ENCODE measurements at places on chromosomes 7 and 10. TPM values are rescaled to one million over a fixed set of nuclear protein-coding genes. Genes with fewer than 3 reads are reported as not detected.

DNA sequence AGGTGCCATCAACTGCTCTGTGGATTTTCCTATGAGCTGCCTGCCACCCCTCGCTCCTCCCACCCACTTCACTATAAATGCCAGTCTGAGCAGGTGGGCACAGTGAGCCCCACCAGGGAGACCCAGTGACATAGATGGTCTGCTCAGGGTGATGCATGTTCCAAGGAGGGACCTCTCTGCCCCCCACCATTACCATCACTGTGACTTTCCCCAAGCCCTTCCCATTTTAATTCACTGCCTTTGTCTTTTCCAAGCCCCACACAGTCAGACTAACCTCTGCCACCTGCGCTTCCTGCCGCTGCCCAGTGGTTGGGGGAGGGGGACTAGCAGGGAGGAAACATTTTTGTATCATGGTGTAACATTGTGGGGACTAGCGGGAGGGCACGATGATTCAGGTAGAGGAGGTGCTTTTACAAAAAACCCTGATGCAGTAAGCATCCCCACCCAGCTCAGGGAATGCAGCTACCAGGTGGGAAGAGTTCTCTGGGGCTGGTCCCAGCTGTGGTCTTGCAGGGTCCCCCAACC is 24.6 kb downstream of the PRSS2 start:
- DNase-seq, result peak; percentile 51

Gene CNNM2
- 5.9 TPM for total RNA-seq

DNA sequence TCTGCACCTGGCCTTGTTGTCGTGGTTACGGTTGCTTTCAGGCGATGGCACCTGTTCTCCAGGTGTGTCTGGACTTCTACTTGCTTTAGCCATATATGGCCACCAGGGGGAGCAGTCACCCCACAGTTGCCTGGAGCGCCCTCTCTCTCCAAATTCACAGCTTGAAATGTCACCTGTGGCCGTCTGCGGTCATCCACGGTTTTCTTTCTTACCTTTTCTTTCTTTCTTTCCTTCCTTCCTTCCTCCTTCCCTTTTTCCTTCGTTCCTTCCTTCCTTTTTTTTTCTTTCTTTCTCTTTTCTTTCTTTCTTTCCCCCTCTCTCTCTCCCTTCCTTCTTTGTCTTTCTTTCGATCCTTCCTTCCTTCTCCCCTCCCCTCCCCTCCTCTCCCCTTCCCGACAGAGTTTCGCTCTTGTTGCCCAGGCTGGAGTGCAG is 150.5 kb upstream of the VKORC1L1 start:
- peak; percentile 78 for DNase-seq

GRCh38 chr7:133134810-133135209 is 52.9 kb upstream of the CHCHD3 start:
- DNase-seq, result no peak

GRCh38 chr7:27392477-27392876 is 149.9 kb downstream of the EVX1 start:
- no peak for DNase-seq

GRCh38 chr10:34666008-34666704 is 148.9 kb downstream of the PARD3 start:
- DNase-seq, result no peak

DNA sequence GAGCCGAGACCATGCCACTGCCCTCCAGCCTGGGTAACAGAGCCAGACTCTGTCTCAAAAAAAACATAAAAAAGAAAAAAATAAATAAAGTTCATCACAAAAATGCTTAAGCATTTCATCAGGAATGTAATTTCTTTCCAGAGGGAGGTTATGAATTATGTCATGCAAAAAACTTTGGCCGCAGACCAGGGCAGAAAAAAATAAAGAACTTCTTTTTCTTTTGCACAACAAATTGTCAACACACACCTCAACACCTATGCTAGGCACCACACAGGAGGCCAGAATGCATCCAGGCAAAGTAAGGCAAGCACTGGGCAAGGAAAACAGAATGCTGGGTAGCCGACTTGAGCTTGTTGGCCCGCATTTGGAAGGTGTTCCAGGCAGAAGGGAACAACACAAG is 3.9 kb downstream of the C10orf62 start:
- no peak for DNase-seq

GRCh38 chr10:101816376-101816775 is 1.9 kb downstream of the OGA start:
- no peak for DNase-seq

- DNase-seq, result no peak
Observed at GRCh38 chr7:37912756-37913155, 3.9 kb downstream of the SFRP4 start.

DNA sequence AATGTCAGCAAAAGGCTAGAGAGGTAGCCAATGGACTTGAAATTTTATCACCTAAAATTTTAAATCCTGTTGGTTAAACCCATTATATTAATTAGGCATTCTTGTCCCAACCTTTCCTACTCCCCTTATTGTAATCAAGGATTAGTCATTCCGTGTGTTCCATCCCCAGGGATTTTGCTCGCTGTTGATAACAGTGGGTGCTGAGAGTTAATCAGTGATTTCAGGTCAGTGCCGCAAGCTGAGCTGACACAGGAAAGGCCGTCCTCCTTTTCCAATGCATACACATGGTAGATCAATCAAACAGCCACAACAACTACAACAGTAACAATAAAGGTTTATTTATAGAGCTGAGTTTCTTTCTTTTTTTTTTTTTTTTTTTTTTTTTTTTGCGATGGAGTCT is 271.4 kb downstream of the ACTR3B start:
- no peak for DNase-seq

- no peak for DNase-seq
Observed at GRCh38 chr10:93703066-93703465, 674 bp upstream of the FRA10AC1 start.

DNA sequence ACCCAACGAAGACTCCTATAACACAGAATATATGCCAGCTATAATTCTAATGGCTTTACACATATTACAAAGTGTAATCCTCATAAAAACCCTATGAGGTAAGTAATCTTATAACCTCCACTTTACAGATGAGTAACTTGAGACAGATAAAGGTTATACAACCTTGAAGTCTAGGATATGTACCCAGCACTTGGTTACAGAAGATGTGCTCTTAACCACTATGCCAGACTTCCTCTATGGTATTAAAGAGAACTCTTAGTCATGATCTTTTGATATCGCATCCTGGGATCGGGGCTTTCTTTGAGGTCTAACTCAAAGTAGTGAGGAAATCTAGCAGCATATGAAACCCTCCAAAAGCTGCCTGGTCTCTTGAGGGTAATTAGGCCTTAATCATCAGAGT is 319.2 kb upstream of the LRRN3 start:
- no peak for DNase-seq

DNA sequence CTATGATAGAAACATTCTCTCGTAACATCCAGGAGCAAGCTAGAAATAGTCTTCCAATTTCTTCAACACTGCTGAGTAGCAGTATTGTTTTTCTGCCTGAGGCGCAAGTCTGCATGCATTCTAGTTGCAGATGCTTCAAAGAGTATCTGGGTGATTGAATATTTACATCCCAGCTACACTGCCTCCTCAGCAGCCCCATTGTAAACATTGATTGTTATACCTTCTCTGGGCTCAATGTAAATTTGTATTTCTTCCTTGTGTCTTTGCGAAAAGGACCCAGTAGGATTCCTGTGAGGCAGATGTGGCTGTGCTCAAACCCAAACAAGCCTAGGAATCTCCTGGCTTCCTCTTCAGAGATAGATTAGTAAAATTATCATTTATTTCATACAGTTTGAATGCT is 320.7 kb downstream of the CDC14C start:
- no peak for DNase-seq

DNA sequence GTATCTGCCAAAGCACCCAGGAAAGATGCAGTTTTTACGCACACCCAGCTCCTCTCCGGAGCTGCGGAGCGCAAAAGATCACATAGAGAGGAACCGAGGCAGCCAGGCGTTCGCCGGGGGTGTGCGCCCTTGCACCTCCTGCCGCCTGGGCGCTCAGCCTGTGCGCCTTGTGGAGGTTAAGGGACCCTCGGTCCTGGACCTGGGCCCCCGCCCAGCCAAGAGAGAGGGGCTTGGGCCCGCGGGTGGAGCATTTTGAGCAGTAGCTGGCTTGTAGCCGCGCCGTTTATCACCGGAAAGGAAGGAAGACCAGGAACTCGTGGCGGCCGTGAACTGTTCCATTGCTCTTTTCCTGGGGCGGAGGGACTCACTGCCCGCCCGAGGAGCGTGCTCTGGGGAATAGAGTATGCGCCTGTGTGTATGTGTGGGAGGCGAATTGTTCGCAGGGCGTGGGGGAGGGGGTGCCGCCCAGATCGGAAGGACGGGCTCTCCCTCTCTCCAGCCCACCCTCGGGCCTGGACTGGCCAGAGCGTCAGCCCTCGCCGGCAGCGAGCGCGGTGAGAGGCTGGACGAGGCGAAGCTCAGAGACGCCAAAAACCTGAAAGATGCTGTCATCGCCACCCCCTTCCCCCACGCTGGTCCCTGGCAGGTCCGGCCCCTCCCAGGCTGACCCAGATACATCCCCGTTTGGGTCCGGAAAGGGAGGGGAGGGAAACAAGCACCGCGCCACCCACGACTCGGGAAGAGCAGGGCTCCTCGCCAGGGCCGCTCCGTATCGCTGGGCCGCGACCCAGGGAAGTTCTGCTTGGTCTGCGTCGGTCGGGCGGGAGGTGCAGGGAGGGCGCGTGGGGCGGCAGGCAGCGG is 1.2 kb upstream of the WNT2 start:
- no peak for DNase-seq

GRCh38 chr7:45579391-45579801 is 5.2 kb downstream of the ADCY1 start:
- DNase-seq, result peak; percentile 59

Gene FLNC
- 1,261 TPM for total RNA-seq

DNA sequence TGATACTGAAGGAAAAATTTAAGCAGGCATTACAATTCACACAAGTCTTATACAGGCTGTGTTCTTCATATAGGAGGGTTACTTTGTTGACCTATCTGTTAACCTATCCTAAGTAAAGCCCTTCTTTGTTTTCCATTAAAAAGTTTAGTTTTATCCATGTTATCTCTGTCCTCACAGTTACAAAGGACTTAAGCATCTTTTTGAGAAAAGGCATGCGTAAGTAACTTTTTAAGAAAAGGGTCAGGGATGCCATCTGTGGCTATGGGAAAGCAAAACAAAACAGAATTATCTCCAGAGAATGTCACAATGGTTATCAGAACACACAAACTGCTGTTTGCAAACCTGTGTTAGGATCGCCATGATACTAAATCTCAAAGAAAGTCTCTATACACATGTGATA is 295.8 kb upstream of the MTPN start:
- no peak for DNase-seq

- DNase-seq, result no peak
Observed at GRCh38 chr10:85060944-85061343, 732.6 kb downstream of the CCSER2 start.

Gene MYH16
- total RNA-seq, result not detected

- DNase-seq, result no peak
Observed at GRCh38 chr7:99098824-99099498, 44.9 kb downstream of the SMURF1 start.

GRCh38 chr7:142018154-142018553 is 22.5 kb downstream of the MGAM start:
- DNase-seq, result no peak

GRCh38 chr10:27223964-27224363 is 16.6 kb downstream of the ACBD5 start:
- DNase-seq, result no peak

DNA sequence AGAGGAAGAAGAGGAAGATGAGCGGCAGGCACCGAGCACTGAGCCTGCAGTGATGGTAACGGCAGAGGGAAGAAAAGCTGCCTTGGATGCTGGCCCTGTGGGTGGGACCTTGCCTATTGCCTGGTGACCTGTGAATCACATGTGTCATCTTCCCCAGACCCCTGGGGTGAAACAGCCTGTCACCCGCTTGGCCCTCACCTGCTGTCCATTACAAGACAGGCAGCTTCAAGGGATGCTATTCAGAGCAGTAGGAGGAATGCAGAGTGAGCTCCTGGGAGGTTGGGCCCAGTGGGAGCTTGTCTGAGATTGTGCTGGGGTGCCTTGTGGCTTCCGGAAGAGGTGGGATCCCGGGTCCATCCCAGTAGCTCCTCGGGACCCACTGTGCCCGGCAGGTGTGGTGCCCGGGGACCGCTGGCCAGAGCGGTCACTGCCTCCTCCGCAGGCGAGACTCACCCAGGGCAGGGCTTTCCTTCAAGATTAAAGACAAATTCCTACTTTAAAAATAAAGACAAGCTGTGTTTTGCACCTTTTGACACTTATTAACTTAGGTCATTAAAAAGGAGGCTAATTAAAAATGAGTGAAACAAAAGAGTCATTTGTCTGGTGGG is 440.2 kb upstream of the MKI67 start:
- peak; percentile 68 for DNase-seq

DNA sequence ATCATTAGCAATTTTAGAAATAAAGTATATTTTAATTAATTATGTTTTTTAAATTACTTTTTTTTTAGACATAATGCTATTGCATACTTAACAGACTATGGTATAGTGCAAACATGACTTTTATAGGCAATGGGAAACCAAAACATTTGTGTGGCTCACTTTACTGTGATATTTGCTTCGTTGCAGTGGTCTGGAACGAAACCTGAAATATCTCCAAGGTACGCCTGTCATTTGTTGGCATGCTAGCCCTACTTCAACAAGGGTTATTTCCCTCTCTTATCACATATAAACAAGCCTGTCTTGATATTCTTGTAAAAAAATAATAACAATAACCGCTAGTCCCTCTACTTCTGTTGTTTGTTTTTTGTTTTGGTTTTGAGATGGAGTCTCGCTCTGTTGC is 74.2 kb downstream of the TYW1B start:
- no peak for DNase-seq

DNA sequence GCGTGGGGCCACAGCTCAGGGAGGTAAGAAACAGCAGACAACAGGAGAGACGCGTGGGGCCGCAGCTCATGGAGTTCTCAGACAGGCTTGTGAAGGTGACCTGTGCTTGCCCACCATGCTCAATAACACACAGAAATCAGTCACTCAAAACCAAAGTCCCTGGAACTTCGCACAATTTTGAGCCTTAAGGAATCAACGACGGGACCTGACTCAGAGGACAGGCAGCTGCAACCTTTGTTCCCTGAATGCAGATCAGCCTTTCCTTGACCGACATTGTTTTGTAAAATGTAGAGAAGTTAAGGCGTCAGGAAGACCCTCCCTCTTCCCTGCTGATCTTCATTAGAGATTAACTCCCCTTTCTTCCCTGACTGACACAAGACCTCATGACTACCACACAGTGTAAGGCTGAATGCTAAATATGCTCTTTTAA is 8.5 kb upstream of the KNDC1 start:
- peak; percentile 41 for DNase-seq

- no peak for DNase-seq
Observed at GRCh38 chr7:92827464-92828120, 8.8 kb downstream of the CDK6 start.
